Urothelium cell line (cell line): ENCODE measurements at places on chromosomes 11 and 22.

GRCh38 chr11:15841931-15842740, 514.2 kb downstream of the SOX6 start:
- peak; percentile 22 for DNase-seq

- no peak for DNase-seq
Observed at GRCh38 chr22:46701262-46701661, 36.8 kb downstream of the CERK start.

DNA sequence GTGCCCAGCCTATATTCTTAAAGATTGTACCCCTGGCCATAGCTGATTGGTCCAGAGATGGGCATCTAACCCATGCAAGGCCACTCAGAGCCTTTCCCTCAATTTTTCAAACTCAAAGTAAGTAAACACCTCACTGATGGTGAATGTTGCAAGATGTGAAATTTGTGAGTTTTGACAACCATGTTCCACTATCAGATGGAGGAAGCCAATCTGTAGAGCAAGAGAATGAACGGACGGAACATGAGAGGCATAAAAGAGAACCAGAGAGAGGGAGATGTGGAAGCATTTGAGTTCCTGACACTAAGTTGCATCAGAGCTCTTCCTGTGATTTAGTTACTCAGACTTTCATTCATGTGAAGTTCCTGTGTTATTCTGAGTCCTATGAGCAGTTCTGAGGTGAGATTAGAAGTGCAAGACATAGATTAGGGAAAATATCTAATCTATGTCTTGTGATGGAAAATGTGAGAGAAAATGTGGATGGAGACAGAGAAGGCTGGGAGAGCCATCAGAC, 73.3 kb downstream of the PRSS23 start:
- DNase-seq, result no peak

GRCh38 chr22:45163099-45163450, 650 bp upstream of the NUP50 start:
- DNase-seq, result peak; percentile 55

DNA sequence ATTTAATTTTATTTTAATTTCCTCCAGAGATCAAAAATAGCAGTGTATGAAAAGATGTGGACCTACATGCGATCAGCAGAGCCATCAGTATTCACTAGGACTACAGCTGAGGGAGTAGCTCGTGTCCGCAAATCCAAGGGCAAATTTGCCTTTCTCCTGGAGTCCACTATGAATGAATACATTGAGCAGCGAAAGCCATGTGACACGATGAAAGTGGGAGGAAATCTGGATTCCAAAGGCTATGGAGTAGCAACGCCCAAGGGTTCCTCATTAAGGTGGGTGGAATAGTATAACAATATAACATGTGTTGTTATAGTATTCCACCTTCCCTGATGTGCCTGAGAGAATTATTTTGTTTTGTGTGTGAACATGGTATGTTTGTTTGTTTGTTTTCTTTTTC, 88.3 kb downstream of the MSANTD4 start:
- DNase-seq, result no peak

- DNase-seq, result peak; percentile 49
Observed at GRCh38 chr11:71240865-71241691, 11.3 kb downstream of the SHANK2 start.

DNA sequence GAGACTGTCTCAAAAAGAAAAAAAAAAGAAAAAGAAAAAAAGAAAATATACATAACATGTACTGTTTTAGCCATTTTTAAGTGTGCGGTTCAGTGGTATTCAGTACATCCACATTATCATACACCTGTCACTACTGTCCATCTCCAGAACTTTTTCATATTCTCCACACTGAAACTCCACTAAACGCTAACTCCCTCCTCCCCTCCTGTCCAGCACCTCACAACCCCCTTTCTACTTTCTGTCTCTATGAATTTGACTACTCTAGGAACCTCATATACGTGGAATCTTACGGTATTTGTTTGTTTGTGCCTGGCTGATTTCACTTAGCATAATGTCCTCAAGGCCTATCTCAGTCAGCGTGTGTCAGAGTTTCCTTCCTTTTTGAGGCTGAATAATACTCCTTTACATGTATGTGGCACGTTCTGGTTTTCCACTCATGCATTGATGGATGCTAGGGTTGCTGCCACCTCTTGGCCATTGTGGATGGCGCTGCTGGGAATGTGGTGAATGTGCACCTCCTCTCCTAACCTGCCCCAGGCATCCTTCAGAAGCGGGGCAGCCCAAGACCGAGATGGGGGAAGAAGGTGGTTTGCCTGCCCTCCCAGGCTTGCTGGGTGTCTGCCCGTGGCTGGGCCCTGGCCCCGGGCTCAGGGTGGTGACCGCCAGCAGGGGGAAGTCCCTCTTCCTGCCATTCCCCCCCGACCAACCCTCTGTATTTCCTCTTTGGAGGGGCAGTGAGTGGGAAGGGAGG, 60.5 kb downstream of the BCR start:
- no peak for DNase-seq

DNA sequence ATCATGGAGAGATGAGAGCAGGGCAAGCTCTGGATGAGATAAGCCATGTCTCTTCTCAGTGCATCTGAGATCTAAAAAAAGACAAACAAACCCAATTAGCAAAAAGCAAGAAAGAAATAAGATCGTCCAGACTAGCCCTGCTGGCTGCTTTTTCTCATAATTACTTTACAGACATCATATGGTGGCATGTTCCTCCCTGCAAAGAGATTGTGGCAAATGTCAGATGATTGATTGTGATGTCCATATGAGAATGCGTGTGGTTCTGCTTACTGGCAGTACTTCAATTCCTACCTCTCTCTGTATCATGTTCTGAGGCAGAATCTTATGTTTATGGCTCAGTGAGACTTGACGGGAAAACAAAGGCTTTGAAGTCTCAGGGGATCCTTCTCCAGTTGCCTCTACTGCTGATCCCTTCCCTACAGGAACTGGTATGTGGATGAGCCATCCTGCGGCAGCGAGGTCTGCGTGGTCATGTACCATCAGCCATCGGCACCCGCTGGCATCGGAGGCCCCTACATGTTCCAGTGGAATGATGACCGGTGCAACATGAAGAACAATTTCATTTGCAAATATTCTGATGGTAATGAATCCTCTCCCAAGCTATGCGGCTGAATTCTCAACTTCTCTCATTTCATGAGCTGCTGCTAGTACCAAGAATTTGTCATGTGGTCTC, 8.8 kb downstream of the LAYN start:
- DNase-seq, result no peak

DNA sequence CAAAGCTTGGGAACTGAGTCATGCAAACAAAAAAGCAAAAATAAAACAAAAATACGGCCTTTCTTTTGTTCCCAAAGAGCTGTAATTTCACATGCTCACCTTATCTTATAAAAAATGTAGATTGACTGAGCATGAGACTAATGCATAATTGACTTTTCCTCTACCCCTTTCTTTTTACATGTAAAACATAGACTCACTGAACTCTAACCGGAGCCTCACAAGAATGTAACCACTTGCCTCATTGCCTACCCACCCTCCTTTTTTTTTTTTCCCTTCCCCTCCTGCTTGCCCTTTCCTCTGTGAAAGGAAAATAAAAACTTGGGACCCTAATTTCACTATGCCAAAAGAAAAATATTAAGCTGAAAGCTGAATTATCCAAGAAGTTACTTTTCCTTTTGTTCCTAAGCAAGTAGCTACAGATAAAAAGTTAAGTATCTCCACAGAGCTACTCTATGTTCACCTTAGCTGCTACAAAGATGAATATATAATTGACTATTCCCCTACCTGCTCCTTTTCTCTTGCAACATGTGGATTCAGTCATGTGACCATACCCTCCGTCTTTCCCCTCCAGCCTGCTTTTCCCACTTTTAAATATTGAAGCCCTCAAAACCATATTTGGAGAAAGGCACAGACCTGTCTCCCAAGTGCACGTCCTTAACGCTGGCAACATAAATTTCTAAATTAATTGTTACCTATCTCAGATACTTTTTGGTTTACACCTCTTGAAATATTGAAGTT, 39.6 kb upstream of the WEE1 start:
- no peak for DNase-seq

GRCh38 chr11:4495487-4495886, 13.0 kb downstream of the OR52K1 start:
- DNase-seq, result no peak

GRCh38 chr22:29307596-29308147, 1.2 kb downstream of the GAS2L1 start:
- DNase-seq, result peak; percentile 23

DNA sequence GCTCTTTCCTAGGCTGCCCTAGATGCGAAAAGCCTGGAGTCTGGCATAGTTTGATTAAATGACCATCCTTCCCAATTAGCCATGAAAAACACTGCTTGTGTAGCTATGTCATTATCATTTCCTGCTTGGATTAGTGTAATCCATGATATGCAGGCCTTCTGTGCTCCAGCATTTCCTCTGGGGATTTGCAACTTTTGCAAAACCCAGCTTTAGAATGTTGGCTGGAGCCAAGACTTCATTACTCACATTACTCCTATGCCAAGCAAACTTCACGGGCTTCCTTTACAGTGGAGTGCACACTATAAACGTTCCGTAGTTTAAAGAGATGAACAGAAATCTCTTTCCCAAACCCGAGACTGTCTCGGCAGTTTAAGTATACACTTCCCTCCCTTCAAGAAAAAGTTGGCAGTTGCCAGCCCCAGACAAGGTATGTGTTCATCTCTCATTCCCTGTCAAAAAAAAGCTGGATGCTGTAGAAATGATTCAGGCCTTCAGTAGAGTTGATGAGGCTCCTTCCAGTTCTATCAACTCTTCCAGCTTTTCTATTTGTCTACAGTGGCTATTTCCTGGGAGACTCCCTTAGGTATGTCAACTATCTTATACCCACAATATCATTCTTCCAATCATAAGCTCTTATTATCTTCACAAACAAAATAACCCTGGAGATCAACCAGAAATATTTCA, 180.0 kb downstream of the MAML2 start:
- no peak for DNase-seq

- no peak for DNase-seq
Observed at GRCh38 chr11:17573526-17573925, 26.5 kb downstream of the OTOG start.

DNA sequence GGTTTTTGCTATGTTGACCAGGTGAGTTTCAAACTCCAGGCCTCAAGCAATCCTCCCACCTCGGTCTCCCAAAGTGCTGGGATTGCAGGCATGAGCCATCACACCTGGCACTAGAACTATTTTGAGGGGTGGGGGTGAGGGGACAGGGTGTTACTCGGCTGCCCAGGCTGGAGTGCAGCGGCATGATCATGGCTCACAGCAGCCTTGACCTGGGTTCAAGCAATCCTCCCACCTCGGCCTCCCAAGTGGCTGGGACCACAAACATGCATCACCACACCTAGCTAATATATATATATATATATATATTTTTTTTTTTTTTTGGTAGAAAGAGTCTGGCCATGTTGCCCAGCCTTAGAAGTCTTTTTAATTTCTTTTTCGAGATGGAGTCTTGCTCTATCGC, 17.1 kb upstream of the IFITM3 start:
- no peak for DNase-seq
